Stimulated activated CD4-positive, alpha-beta T cell treated with anti-CD3 and anti-CD28 coated beads, Interleukin-4, amount 100 ng/mL, for 4 hours (primary cell): ENCODE measurements at places on chromosomes 6 and 20.

DNA sequence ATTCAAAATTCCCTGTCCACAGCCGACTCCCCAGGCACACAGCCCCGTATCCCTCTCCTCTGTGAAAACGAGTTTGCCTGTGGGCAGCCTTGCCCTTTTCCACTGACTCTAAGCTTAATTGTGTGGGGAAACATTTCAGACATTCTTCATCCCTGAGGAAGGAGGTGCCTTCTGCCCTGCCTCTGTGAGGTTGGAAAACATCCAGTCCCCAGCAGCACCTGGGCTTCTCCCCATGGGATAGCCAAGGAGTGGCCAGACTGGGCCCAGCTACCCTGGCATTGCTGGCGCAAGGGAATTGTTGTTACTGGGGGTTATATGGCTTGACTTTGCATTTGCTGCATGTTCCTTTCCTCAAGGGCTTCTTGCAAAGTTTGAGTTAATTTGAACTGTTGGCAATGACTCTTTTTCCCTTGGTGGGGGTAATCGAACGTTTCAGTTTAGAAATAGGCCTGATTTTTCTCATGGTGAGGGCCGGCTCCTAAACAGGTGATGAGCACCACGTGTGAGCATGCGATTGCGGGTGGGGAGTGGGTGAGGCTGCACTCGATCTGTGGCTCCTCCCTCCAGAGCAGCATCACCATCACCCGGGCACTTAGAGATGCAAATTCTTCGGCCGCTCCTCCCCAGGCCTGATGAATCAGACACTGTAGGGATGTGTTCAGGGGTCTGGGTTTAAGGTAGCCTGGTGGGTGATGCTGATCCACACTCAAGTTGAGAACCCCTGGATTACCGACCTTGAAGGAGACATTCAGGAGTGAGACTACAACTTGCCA, 29.9 kb downstream of the GABRR2 start:
- DNase-seq, result no peak

DNA sequence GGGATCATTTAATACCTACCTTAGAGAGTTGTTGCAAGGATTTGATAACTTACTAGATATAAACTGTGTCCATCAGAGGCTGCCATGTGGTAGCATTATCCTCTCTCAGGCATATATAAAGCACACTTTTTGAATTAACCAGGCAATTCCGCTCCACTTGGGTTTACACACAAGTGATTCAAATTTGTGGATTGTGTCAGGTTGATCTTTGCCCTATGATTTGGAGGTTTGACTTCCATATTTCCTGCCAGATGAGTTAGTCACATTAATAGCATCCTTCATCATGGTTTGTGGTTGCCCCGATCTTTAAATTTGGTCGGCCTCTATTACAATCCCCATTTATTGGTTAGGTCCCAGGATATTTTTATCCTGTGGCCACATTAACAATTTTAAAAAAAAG, 44.8 kb upstream of the CTAGE9 start:
- no peak for DNase-seq

GRCh38 chr20:50421356-50422340, 88.5 kb upstream of the PTPN1 start:
- no peak for DNase-seq

GRCh38 chr6:110366975-110367374, 8.8 kb upstream of the METTL24 start:
- no peak for DNase-seq

DNA sequence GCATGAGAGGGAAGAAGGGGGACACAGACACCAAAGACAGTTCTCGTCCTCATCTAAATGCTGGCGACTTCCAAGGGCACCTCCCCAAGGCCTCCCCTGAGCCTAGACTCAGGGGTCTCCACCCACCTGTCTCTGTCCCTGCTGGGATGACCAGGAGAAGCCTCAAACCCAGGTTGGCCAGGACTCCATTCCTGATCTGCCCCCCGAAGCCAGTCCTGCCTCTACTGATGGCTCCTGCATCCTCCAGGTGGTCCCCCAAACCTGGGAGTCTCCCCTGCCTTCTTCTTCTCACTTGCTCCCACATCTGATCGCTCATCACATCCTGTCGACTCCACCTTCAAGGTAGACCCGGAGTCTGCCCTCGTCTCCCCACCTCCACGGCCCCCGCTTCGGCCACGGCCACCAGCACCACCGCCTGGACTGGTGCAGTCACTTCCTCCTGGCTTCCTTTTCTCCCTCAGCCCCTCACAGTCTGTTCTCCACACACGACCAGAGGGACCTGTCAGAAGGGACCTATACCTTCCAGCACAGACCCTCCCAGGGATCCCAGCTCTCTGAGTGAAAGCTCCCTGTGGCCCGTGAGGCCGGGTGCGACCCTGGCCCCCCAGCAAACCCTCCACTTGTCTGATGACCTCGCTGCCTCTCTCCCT, 92.1 kb downstream of the CEBPB start:
- no peak for DNase-seq

- no peak for DNase-seq
Observed at GRCh38 chr6:60991427-60992028, 1294.5 kb downstream of the KHDRBS2 start.

DNA sequence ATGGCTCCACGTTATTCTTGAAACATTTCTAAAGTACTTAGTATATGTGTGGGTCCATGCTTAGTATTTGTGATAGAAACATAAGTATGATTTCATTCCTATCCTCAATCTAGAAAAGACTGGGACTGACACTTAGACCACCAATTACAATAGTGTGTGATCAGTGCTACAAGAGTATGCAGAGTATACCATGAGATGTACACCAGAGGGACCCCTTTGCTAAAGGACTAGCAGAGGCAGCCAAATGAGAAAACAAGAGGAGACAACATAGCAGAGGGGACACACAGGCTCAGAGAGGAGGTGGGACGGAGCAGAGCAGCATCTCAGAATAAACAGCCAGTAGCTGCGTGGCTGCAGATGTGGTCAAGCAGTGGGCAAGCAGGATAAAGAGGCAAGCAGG, 21.0 kb downstream of the RMND1 start:
- no peak for DNase-seq

GRCh38 chr20:37378785-37379598, 33.1 kb downstream of the SRC start:
- no peak for DNase-seq
